Renal cortical epithelial cell (primary cell): ENCODE measurements at places on chromosomes 3 and 15. TPM values are rescaled to one million over a fixed set of nuclear protein-coding genes. Genes with fewer than 3 reads are reported as not detected.

LRRC2 gene
- 0.17 and 0.45 TPM in 2 replicates for total RNA-seq

NEK11 gene
- total RNA-seq: 14.4 and 28.6 TPM in 2 replicates

OR5K2 gene
- not detected in 2 replicates for total RNA-seq

ITPKA gene
- 4.5 and 9.7 TPM in 2 replicates for total RNA-seq

GOLGA6L7 gene
- not detected in 2 replicates for total RNA-seq

CACNA2D3 gene
- 1.4 and 3.2 TPM in 2 replicates for total RNA-seq

UNC13C gene
- under 0.01 TPM in 1 of 2 replicates, not detected in the other for total RNA-seq

IGDCC3 gene
- total RNA-seq: 0.05 TPM in 1 of 2 replicates, not detected in the other

PLCH1 gene
- 1.7 and 2.8 TPM in 2 replicates for total RNA-seq

C3orf85 gene
- not detected in 2 replicates for total RNA-seq

ZCWPW2 gene
- total RNA-seq: 0.70 and 0.87 TPM in 2 replicates

FETUB gene
- total RNA-seq: not detected in 2 replicates

SRP14 gene
- 254 and 635 TPM in 2 replicates for total RNA-seq

SPATA12 gene
- 0.10 TPM in 1 of 2 replicates, not detected in the other for total RNA-seq

CCR8 gene
- 1.0 TPM in 1 of 2 replicates, not detected in the other for total RNA-seq

KNG1 gene
- total RNA-seq: 0.99 TPM in 1 of 2 replicates, not detected in the other

FILIP1L gene
- total RNA-seq: 18.9 and 111 TPM in 2 replicates

RGMA gene
- 0.25 TPM in 1 of 2 replicates, not detected in the other for total RNA-seq

ACTRT3 gene
- total RNA-seq: 12.3 and 14.3 TPM in 2 replicates

KNL1 gene
- total RNA-seq: 0.80 and 9.9 TPM in 2 replicates

CAPN3 gene
- 0.35 and 3.6 TPM in 2 replicates for total RNA-seq

SLC28A1 gene
- 0.15 TPM in 1 of 2 replicates, not detected in the other for total RNA-seq

EPHA3 gene
- total RNA-seq: 0.17 and 0.45 TPM in 2 replicates

ZDHHC3 gene
- 59.9 and 81.4 TPM in 2 replicates for total RNA-seq

TJP1 gene
- 95.7 and 159 TPM in 2 replicates for total RNA-seq

IL17RE gene
- 0.69 and 1.3 TPM in 2 replicates for total RNA-seq

TRAT1 gene
- total RNA-seq: not detected in 2 replicates

KBTBD13 gene
- total RNA-seq: not detected in 2 replicates

HHLA2 gene
- total RNA-seq: 0.05 and 2.3 TPM in 2 replicates

HRG gene
- total RNA-seq: 0.15 TPM in 1 of 2 replicates, not detected in the other

MME gene
- total RNA-seq: 5.7 and 7.3 TPM in 2 replicates

CPB1 gene
- not detected in 2 replicates for total RNA-seq

FEZF2 gene
- not detected in 2 replicates for total RNA-seq

RNU5B-1 gene
- total RNA-seq: not detected in 2 replicates

BNC1 gene
- 18.4 and 26.7 TPM in 2 replicates for total RNA-seq

NUTM1 gene
- total RNA-seq: not detected in 2 replicates

SHISA5 gene
- 116 and 143 TPM in 2 replicates for total RNA-seq

GATA2 gene
- total RNA-seq: 1.6 and 4.3 TPM in 2 replicates

C3orf20 gene
- not detected in 2 replicates for total RNA-seq

OXTR gene
- total RNA-seq: 1.2 and 6.9 TPM in 2 replicates
